ENCODE measurements at places on chromosomes 5 and 9.

DNA sequence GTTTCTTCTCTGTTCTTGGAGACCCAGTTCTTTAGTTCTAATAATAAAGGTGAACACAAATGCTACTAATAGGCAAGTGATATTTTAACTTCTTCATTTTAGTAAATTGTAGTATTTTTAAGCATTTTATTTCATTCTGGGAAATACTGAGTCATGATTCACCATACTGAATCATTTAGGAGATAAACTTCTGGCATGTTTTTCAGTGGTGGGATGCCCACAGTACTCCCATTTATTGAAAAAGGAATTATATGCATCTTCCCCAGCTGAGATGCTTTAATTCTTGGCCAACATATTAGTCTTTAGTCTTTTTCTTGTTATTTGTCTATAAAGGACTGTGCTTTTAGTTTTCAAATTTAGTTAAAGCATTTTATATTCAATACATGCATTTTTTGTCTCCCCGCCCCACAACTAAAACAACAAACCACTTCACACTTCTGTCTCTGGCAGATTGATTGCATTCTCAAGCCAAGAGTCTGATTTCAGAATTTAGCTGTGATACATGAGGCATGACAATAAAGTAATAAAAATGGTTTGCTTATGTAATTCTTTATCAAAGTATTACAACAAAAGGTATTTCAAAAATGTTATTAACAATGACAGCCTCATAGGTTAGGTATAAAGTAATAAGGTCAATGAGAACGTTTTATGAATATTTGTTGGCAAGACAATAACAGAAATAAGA, 125.2 kb upstream of the CDH18 start:
- no peak for DNase-seq

DNA sequence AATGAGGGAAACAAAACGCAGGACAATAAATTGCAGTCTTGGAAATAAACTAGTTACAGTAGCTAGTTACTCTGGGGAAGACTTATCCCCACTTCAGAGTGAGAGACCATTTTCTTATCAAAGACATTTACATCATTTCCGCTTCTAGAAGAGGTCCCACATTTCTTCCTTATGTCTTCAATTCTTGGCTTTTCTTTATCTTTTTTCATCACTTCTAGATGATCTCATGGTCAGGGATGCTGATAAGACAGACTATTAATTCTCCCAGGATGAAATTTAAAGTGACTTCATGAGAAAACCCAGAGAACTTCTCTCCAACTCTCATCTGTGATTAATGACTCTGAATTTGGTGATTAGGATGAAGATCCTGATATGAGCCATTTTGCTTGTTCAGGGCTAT, 229.1 kb downstream of the MTRR start:
- DNase-seq, result no peak

DNA sequence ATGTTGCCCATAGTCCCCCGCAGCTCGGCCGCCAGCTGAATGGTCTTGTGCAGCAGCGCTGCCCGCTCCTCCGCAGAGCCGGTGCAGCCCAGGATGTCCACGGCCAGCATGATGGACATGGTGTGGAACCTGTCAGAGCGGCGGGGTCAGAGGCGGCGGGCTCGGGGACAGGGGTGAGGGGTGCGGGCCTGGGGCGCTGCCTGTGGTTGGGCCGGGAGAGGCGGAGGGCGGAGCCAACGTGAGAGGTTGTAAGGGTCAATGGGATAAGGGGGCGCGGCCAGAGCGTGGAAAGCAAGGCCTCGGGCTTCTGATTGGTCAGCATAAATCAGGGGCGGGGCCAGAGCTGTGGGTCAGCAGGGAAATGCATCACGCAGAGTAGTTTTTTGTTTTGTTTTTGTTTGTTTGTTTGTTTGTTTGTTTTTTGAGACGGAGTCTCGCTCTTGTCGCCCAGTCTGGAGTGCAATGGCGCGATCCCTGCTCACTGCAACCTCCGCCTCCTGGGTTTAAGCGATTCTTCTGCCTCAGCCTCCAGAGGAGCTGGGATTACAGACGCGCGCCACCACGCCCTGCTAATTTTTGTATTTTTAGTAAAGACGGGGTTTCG, 6.8 kb upstream of the TOR2A start:
- DNase-seq, result no peak

DNA sequence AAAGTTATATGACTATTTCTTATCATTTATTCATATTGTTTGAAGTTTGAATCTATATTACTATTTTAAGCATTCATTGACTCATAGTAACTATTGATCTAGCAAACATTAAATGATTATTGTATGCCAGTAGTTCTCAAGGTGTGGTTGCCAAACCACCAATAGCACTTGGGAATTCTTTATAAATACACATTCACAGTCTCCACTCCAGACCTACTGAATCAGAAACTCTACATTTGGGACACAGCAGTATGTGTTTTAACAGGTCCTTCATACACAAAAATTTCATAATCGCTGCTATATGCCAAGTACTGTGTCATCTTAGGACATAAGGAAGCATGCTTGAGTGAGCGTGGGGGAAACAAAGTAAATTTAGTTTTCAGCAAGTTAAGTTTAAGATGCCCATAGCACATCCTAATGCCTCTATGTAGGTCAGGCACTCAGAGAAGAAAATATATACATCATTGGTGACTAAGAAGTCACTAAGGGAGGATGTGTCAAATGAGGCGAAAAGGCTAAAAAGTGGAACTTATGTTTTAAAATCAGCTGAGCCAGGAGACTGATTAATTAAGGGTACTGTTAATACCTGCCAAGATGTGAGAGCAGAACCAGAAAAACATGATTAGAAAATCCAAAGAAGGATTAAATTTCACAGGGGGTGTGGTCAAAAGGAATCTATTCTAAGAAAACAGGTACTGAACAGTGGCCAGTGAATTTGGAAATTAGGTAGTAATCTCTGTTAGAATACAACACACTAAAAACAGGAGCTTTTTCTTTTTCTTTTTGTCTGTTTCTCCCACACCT, 340.8 kb downstream of the HCN1 start:
- no peak for DNase-seq

- DNase-seq, result no peak
Measured at GRCh38 chr5:138096997-138097828, 13.4 kb downstream of the WNT8A start.

- no peak for DNase-seq
Measured at GRCh38 chr9:132698989-132699388, 28.7 kb downstream of the GTF3C4 start.

DNA sequence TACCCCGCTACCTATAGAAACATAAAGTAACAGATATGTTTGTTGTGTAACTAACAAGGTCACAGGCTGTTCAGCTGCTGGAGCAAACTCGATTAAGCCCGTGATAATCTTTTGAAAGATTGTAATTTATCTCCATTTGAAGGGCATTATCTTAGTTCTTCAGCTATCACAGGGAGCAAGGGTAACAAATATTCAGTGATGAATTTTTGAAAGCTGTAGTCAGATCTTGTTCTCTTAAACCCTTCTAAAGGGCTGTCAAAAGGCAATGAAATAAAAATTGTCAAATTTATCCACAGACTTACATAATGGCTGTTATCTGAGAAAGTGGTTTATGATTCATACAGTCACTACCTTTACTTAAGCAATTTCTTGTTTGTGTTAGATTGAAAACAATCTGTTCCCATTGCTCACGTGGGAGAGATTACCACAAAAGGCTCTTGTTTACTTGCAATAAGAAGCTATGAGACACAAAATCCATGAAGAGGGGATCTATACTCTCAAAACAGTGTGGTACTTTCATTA, 78.3 kb upstream of the ZNF608 start:
- no peak for DNase-seq

- DNase-seq, result no peak
Measured at GRCh38 chr5:12250454-12250853, 346.2 kb upstream of the CTNND2 start.

Measured in stimulated activated naive CD4-positive, alpha-beta T cell treated with Interleukin-2 at 50 U/mL for 16 hours (primary cell).